Stimulated activated CD8-positive, alpha-beta memory T cell treated with anti-CD3 and anti-CD28 coated beads, Interleukin-4, amount 100 ng/mL, for 4 hours (primary cell): ENCODE measurements at places on chromosomes 16 and 17.

- DNase-seq, result no peak
These were observed 101.4 kb downstream of the RMI2 start for GRCh38 chr16:11446566-11447119.

DNA sequence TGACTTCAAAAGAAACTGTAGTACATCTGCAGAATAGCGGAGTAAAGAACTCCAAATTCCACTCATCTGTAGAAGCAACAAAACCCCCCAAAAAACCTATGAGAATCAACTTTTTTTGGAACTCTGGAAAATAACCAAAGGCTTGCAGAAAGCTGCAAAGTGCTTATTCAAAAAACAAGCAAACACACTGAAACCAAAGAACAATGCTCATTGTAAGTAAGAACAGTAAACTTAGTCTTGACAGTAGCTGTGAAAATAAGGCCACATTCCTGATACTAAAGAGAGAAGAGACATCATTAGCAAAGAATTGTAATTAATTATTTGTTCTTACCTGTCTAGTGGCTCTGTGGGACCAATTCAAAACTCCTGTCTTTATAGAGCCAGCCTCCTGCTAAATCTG, 534.3 kb upstream of the C16orf82 start:
- DNase-seq, result no peak

DNA sequence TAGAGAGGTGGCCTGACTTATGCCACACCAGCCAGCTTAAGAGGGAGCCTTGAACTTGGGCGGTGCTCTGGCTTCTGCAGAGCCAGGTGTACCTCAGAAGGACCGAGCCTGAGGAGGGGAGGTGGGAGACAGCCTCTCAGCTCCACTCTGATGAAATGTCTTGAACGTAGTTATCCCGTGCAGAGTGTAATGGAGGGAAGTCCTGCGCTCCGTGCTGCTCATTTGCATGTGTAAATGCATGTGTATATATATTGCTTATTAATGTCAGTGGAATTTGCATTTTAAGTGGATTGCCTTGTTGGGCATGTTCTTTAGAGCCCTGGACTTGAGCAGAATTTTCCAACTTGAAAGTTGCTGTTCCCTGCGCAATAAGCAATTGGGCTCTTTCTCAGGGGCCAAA, 264.9 kb upstream of the SDK2 start:
- no peak for DNase-seq

DNA sequence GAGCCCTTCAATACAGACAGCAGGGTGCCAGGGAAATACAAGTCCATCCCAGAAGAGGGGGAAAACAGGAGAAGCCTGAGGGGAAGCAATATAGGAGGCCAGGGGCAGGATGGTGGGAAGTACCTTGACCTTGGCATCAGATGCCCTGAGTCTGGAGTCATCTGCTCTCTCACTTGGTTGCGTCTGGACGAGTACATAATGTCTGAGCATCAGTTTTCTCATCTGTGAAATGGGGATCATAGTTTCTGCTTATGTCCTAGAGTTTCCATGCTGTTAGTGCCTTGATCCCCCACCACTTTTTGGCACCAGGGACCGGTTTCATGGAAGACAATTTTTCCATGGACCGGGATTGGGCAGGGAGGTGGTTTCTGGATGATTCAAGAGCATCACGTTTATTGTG, 2.3 kb downstream of the STAT5A start:
- DNase-seq, result no peak

DNA sequence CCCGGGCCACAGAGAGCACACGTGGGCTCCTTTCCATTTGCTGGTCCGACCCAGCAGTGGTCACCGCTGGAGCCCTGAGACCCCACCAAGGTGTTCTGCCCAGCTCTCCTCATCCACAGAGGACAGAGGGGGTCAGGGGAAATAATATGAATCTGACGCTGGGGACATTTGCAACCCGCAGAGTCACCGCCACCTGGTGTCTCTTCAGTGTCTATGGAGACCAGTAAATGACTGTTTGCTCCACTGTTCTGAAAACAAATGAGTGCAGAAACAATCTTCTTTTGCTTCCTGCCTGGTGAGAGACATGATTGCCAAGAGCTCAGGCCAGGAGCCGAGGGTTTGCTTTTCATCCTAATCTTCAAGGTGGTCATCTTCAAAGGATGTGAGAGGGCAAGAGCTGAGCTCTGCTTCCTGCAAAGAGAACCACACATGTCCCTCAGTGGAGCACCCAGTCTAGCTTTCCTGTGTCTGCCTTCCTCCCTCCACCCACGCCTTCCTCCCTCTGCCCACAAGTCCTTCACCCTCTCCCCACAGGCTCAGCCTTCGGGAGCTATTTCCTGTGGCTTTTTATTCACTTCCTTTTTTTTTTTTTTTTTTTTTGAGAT, 14.7 kb upstream of the KLHDC4 start:
- no peak for DNase-seq

DNA sequence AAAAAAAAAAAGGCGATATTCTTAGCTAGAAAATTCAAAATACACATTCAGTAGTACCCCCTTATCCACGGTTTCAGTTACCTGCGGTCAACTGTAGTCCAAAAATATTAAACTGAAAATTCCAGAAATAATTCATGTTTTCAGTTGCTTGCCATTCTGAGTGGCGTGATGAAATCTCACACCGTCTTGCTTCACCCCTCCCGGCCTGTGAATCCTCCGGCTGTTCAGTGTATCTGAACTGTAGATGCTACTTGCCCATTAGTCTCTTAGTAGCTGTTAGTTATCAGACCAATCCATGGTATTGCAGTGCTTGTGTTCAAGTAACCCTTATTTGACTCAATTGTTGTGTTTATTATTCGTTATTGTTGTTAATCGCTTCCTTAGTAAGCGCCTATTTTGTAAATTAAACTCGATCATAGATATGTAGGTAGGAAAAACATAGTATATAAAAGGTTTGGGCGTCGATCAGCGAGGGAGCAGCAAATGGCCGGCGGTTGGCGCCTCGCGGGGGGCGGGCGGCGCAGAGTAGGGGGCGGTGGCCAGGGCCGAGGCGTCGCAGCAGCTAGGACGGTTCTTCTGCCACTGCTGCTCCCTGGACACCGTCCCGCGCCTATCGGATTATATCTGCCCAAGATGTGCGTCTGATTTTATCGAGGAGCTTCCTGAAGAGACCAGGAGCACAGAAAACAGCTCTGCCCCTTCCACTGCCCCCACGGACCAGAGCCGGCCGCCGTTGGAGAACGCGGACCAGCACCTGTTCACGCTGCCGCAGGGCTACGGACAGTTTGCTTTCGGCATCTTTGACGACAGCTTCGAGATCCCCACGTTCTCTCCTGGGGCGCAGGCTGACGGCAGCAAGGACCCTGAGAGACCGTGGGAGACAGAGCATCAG, 39.8 kb upstream of the AKAP1 start:
- DNase-seq, result no peak

DNA sequence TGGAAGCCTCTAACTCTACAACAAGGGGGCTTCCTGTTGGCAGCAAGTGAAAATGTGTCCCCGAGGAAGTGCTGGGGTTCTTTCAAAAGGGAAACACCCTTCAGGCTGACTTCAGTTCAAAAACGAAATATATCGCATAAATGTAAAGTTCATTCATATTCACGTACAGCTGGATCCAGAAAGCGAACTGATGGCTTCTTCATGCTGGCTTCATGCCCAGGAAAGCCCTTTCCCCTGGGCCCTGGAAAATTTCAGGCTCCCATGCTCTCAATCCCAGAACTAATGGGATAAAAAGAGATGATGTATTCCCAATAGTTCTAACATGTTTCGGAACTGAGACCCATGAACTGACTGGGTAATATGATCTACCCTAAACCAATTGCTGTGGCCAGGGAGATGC, 104.7 kb upstream of the CDH13 start:
- no peak for DNase-seq

- no peak for DNase-seq
These were observed 20.3 kb downstream of the G6PC1 start for GRCh38 chr17:42920922-42921321.

DNA sequence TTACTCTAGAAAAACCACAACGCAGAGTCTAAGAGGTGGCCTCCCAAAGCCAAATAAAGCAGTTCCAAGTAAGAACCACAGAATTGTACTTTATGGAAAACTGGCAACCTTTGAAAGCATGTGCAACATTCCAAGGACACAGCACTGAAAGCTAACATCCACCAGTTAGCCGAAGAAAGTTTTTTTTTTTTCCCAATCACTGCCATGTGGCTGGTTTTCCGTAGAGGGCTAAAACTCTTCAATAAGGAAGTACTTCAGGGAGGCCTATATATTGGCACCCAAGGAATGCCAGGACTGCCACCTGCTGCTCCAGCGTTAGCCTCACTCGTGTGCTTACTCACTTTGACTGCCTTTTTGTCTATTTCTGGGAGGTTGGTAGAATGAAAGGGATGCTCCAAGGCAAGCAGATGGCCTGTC, 25.2 kb downstream of the CEP95 start:
- no peak for DNase-seq

DNA sequence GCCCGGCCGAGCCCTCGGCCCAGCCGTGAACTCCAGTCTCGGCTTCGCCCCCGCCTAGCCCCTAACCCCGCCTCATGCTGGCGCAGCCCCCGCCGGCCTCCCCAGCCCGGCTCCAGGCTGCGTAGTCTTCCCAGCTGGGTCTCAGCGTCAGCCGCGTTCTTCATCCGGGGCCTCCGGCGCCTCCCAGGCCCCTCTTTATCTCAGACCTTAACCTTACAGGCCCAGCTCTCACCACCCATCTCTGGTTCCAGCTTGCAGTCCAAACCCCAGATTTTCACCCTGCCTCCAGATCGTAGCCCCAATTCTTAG, at the start of gene PROCA1:
PROCA1 (minus strand) TSS at position 166 of the 309 bp plus-strand sequence. CDS start 228 bp downstream, outside the sequence.
- DNase-seq, result no peak

- DNase-seq, result no peak
These were observed 18.5 kb downstream of the ENPP7 start for GRCh38 chr17:79749156-79749815.

GRCh38 chr16:62059527-62059926, 23.3 kb upstream of the CDH8 start:
- DNase-seq, result no peak

GRCh38 chr17:64236827-64237403, 26.1 kb downstream of the TEX2 start:
- DNase-seq, result no peak

GRCh38 chr17:59266745-59267144, 46.4 kb downstream of the GDPD1 start:
- DNase-seq, result no peak

DNA sequence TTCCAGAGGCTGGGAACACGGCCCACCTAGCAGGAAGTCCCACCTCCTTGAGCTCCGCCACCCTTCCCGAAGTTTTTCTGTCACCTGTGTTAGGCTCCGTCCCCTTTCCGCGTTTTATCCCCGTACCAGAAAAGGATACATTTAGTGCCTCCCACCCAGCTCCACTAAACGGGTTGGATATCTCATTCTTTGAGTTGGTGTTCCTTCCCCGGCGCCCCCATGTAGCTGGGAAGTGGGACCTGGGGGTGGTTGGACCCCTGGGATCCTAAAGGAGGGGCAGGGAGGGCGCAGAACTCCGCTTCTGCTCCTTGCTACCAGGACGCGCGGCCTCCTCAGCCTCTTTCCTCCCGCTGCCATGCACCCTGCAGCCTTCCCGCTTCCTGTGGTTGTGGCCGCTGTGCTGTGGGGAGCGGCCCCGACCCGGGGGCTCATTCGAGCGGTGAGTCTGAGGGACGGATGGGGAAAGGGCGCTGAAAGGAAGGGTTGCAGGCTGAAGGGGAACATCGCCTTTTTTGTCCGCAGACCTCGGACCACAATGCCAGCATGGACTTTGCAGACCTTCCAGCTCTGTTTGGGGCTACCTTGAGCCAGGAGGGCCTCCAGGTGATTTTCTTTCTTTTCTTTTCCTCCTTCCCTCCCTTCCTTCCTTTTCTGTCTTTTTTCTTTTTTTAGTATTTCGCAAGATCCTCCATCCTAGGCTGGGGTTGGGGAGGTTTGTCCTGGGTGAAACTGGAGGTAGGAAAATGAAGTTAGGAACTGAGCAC, 669 bp downstream of the RNF167 start:
- DNase-seq, result no peak

- DNase-seq, result no peak
These were observed 460.8 kb upstream of the TOM1L1 start for GRCh38 chr17:54439816-54440215.

- DNase-seq, result no peak
These were observed at the start of gene ZNF629 for GRCh38 chr16:30786936-30787612. Gene ZNF629, minus strand, starts transcription at chr16:30787205. Its CDS starts 2,723 bp downstream, at chr16:30784482.

DNA sequence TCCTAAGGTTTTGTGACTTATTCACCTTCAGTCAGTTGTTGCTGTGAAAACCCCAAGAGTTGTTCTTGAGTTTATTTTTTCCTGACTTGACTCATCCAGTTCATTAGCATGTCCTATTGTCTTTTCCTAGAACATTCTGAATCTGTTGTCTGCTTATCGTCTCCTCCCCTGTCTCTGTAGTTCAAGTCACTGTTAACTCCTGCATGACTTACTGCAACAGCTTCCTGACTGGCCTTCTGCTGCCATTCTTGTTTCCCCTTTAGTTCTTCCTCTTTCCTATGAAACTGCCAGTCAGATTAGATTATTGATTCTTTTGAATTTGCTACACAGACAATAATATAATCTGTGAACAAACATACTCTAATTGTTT, 161.5 kb downstream of the FTO start:
- DNase-seq, result no peak

GRCh38 chr17:66939461-66940114, 24.9 kb upstream of the CACNG4 start:
- no peak for DNase-seq

DNA sequence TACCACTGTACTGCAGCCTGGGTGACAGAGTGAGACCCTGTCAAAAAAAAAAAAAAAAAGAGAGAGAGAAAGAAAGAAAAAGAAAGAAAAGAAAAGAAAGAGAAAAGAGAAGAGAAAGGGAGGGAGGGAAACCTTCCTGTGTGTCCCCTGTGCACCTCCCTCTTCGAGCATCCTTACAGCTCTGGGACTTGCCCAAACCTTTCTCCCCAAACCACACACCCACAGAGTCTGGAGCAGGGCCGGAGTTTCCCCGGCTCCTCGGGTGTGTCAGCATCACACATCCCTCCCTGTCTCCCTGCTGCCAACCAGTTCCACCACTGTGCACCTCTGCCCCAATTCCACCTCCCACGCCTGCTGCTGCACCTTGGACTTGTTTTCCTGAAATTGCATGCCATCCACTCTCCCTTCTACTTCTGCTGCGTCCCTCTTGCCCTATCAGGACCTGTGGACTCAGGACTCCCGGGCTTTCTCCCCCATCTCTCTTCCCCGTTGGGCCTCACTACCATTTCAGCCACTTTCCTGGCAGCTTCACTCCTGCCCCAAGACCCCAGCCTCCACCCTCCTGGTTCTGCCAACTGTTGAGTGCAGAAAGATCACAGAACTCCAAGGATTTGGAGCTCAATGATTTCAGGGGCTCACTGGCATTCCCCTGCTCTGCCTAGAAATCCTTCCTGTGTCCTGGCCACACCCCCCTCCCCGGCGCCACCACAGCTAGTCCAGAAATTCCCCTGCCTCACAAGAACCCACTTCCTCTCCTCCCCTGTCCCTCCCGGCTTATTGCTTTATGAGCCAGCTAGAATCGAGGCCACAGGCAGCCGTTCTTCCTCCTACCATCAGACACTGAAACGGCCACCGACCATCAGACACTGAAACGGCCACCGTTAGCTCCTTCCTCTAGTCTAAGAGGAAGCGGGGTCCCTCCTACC, 3.7 kb upstream of the CDK3 start:
- DNase-seq, result no peak
